SK-MEL-5 (cell line): ENCODE measurements at places on chromosomes 3 and 15. TPM values are rescaled to one million over a fixed set of nuclear protein-coding genes. Genes with fewer than 3 reads are reported as not detected.

- peak; percentile 37 for DNase-seq
These were observed 897 bp upstream of the TLE3 start for GRCh38 chr15:70098461-70099166.

DNA sequence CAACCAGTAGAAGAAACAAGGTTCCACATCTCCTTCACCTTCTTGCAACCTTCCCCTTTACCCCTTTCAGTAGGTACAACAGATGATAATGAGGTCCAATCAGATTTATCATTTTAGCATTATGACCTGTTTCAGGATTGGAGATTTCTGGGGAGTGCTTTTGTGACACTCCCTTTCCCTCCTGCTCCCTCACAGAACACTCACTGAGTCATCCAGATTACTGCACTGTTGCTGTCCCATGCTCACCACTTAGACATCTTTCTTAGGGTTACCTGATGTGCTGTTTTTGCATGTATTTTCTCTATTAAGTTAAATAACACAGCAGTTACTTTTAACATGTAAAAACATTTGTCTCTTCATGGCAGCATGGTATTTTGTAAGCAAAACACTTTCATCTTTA lies 118.5 kb downstream of the MFSD1 start:
- DNase-seq, result no peak

PLA2G4D gene
- not detected in 2 replicates for total RNA-seq

DNA sequence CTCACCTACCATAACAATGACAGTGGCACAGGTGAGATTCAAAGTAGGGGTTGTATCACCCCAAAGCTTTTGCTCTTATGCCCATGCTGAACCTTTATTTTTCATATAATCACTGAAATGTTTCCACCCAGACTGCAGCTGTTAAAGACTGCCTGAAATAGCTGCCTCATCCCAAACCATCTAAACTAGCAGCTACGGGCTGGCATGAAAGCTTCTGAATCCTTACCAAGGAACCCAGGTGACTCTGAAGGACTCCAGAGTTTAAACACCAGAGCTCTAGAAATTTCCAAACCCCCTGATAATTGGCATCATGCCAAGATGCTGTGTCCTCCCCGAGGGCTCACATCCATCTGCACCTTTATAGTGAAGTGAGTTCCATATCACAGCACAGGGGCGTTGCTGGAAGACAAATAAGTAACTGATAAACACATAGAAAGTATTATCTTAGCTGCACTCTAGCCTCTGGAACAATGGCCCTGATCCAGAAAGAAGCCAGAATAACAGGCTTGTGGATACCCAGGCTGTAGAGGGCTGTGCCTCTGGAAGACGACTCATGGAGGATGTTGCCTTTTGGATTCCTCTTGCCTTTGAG lies 238.9 kb downstream of the CADPS start:
- no peak for DNase-seq

VIPR1 gene
- 0.34 TPM in 1 of 2 replicates, not detected in the other for total RNA-seq

DNA sequence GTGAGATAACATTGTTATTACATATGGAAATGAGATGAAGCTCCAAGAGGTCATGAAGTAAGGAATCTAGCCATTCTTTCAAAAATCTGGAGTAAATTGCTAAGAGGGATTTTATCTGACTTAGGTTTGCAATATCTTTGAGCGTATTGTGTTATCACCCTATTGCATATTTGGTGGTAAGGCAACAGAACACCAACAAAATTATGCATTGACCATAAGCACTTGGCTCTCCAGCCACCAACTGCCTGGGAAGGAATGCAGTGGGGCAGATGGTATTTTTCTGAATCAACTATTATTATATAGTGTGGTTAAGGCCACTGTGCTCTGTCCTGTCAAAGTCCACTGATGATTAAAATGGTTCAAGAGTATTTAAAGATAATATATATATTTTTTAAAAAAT lies 287.9 kb upstream of the SEMA6D start:
- DNase-seq, result no peak

SKIL gene
- 18.5 and 21.3 TPM in 2 replicates for total RNA-seq

GRCh38 chr3:56923526-56924224 lies 121.9 kb upstream of the ARHGEF3 start:
- peak; percentile 22 for DNase-seq

GRCh38 chr3:122973893-122974615 lies 53.5 kb downstream of the SEMA5B start:
- no peak for DNase-seq

DNA sequence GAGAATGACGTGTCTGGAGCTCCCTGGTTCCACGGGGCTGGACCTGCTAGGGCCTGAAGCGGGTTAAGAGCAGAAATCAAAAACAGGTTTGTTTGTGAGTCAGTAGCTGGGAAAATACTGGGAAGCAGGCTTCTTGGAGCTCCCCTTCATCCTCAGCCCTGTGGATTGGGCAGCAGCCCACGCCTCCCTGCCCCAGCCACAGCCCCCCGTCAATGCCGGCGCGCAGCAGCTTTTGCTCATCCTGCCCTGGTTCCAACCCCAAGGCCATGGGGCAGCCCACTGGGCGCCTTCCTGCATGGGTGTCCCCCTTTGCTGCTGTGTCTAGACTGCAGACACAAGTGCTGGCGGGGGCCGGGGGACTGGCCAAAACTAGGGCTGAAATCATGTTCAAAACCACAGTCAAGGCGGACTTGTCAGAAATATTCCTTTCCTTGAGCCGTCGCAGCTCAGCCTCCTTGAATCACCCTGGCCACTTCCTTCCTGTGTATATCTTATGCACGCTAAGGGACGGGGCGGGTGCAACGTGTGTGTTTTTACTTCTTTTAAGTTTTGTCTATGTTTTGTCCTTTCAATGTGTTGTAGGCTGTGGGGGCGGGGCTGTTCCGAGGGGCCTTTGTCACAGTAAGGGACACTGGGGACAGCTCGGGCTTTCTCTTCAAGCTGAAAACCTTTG lies 108.1 kb downstream of the KLF13 start:
- DNase-seq, result no peak

BAHD1 gene
- total RNA-seq, result 9.1 and 10.7 TPM in 2 replicates

GRCh38 chr3:189457201-189457607 lies 174.0 kb upstream of the TP63 start:
- no peak for DNase-seq

- peak; percentile 31 for DNase-seq
These were observed 12.9 kb downstream of the SEC11A start for GRCh38 chr15:84702961-84703482.

DNA sequence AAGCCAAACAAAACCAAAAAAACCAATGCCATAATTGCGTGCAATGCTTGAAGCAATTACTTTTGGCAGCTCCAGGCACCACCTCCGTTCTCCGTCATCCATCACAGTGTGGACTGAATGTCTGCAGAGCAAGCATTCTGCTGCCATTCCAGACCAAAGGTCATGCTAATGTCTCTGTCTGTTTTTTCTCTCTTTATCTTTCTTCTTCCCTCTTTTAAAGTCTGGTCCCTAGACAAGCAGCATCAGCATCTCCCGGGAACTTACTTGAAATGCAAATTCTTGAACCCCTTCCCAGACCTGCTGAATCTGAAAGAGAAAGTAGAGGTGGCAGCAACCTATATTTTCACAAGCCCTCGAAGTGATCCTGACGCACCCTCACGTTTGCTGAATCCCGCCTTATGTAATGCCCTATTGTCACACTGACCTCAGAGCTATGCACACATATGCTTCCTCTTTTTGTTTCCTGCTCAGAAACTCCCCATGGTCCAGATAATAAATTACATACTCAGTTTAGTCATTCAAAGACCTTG lies 297.3 kb upstream of the PROK2 start:
- DNase-seq, result no peak

PIK3CA gene
- total RNA-seq, result 12.7 and 13.2 TPM in 2 replicates

FOXL2 gene
- total RNA-seq, result not detected in 2 replicates

- DNase-seq, result no peak
These were observed 119.9 kb downstream of the MBNL1 start for GRCh38 chr3:152388631-152389030.

- DNase-seq, result no peak
These were observed 522 bp downstream of the MED12L start for GRCh38 chr3:151085889-151086483.

DNA sequence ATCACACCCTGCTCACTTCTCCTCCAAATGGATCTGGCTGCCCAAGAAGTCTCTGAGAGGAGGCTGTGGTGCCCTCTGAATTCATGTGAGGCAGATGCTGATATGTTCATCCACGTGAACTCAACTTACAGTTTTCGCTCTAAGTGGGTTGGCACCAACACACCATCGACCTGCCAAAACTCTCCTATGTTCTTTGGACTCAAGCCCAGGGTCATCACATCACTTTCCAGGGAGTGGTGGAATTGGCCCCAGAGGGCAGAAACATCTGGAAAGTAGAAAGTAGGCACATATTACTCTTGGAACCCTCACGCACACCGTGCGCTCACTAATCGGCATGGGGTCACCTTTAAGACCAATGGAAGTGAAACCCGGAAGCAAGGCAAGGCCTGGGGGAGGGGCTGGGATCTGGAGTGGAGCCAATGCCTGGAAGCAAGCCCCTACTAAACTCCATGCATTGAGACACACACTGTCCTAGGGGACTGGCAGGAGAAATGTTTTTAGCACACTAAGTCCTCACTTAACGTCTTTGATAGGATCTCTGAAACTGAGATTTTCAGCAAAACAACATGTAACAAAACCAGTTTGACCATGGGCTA lies 41.4 kb downstream of the SSUH2 start:
- DNase-seq, result no peak

- DNase-seq, result no peak
These were observed 26.7 kb downstream of the C3orf20 start for GRCh38 chr3:14701676-14702075.

- DNase-seq, result no peak
These were observed 209.0 kb downstream of the GAP43 start for GRCh38 chr3:115832265-115832664.

DNA sequence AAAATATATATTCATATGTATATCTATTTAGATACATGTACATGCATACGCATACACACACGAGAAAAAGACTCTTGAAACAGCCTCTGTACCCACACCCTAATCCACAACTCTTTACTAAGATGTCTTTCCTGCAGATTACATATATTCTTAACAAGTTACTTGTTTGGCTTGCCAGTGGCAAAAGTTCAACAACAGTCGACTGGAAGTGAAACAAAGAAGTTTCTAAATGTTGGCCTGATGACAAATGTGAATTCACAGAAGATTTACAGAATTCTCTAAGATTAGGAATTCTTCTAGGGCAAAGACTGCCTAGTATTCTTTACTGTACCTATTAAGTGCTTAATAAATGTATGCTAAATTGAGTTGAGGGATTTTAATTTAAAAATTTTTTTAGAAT lies 116.8 kb downstream of the CDIN1 start:
- no peak for DNase-seq

VPS13C gene
- 30.3 and 31.5 TPM in 2 replicates for total RNA-seq

DNA sequence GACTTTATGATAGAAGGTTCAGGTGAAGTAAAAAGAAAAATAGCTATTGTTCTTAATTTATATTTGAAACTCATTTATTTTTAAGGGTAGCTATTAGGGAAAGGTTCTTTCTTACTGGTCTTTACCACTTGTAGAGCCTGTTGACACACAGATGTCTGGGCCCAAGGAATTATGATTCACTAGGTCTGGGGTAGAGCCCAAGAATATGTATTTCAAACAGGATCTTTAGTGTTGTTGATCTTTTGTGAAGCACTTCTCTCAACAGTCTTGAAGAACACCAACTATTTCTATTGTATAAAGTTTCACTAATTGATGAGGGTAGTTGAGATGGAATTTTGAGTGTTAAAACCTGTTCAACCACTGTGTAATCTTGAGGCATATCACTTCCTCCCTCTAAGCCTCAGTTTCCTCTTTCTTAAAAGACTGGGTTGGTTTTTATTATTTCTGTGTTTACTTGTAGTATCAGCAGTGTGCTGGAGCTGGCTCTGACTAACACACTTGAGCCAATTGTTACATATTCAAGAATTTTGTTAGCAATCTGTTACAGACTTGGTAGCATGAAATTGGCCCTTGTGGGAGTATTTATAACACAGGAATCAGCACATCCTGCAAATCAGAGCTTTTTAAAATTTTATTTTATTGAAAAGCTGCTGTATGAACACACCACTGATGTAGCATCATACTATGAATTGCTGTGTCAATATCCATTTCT lies 155.9 kb downstream of the RBMS3 start:
- no peak for DNase-seq

PLS1 gene
- total RNA-seq, result 7.4 and 10.5 TPM in 2 replicates

- no peak for DNase-seq
These were observed 17.5 kb downstream of the SENP8 start for GRCh38 chr15:72135719-72136118.

DNA sequence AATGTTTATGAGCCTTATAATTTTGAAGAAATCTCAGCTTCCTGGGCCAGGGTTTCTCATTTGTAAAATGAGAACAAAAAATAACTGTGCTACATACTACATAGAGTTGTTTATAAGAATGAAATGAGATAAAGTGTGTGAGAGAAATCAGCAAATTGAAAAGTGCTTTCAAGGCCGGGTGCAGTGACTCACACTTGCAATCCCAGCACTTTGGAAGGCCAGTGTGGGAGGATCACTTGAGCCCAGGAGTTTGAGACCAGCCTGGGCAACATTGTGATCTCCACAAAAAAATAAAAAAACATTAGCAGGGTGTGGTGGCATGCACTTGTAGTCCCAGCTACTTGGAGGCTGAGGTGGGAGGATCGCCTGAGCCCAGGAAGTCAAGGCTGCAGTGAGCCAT lies 22.4 kb downstream of the FOXB1 start:
- no peak for DNase-seq
